Prostate gland (tissue), 2 donors: ENCODE measurements at places on chromosomes 16 and 17.

GRCh38 chr16:15780805-15781204, 76.0 kb downstream of the MYH11 start:
- H3K27ac ChIP-seq = no peak overlapping the region

GRCh38 chr17:47949197-47949759, 7.9 kb downstream of the PNPO start:
- H3K36me3 ChIP-seq = no peaks in the 10 kb centered on the region
- no peaks in the 10 kb centered on the region for H3K27me3 ChIP-seq
- peaks cover 16% of the 10 kb centered on the region for H3K4me1 ChIP-seq
- DNase-seq = peak; percentile 89
- H3K27ac ChIP-seq = peak overlapping the region; percentile 93
- peak overlapping the region; percentile 13 for H3K4me3 ChIP-seq

- H3K36me3 ChIP-seq = no peaks in the 10 kb centered on the region
- no peaks in the 10 kb centered on the region for H3K4me1 ChIP-seq
- DNase-seq = no peak
- no peak overlapping the region for H3K27ac ChIP-seq
Measured at GRCh38 chr17:11853321-11854151, 143.7 kb downstream of the ZNF18 start.

- H3K36me3 ChIP-seq = no peaks in the 10 kb centered on the region
- H3K4me3 ChIP-seq = no peak overlapping the region
- no peaks in the 10 kb centered on the region for H3K27me3 ChIP-seq
- H3K4me1 ChIP-seq = no peaks in the 10 kb centered on the region
- DNase-seq = no peak
Measured at GRCh38 chr17:34741967-34742366, 162.6 kb downstream of the TMEM132E start.

GRCh38 chr17:83077411-83077810, 2.0 kb upstream of the METRNL start:
- H3K4me1 ChIP-seq = peaks cover 6% of the 10 kb centered on the region
- H3K36me3 ChIP-seq = no peaks in the 10 kb centered on the region
- H3K27me3 ChIP-seq = no peaks in the 10 kb centered on the region
- no peak overlapping the region for H3K4me3 ChIP-seq

- H3K27me3 ChIP-seq = no peaks in the 10 kb centered on the region
- peaks cover 4% of the 10 kb centered on the region for H3K4me1 ChIP-seq
- H3K27ac ChIP-seq = peak overlapping the region; percentile 96
- H3K4me3 ChIP-seq = peak overlapping the region; percentile 70
Measured at GRCh38 chr16:67661101-67661761, 471 bp downstream of the PARD6A start.

DNA sequence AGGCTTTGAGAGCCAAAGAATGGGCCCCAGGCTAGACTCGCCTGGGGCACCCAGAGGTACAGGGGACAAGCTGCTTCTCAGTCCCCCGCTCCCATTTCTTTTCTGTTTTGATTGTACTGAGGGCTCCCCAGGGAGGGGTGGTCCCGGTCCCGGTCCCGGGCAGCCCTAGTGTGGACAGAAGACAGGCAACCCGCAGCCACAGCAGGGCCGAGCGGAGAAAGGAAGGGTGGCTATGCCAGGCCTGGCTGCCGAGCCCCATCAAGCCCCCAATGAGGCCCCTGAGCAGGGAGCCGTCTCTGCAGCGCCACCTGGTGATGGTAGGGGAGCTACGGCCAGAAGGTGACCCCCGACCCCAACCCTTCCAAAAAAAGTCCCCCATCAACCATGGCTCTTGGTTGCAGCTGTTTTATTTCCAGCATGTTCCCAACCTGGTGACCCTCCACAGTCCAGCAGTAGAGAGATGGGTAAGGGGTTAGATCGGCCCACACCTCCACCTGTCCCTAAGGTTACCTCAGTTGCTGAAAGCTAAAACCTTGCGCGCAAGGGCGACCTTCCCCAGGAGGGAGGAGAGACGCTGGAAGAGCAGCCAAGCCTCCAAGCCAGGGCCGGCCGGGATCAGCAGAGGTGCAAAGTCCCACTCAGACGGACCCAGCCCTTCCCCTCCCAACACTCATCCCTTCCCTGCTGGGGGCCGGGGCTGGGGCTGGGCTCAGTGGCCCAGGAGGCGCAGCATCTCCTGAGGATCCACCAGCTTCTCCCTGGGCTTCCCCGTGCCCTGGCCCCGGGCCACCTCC, 2.6 kb upstream of the GRIN2C start:
- H3K27ac ChIP-seq = no peak overlapping the region
- no peaks in the 10 kb centered on the region for H3K36me3 ChIP-seq
- no peak overlapping the region for H3K4me3 ChIP-seq
- no peak for DNase-seq
- peaks cover 8% of the 10 kb centered on the region for H3K4me1 ChIP-seq

- no peaks in the 10 kb centered on the region for H3K36me3 ChIP-seq
- H3K4me3 ChIP-seq = no peak overlapping the region
- H3K27me3 ChIP-seq = peaks cover 2% of the 10 kb centered on the region
- peak; percentile 10 for DNase-seq
Measured at GRCh38 chr17:49224198-49224996, 6.2 kb downstream of the PHOSPHO1 start.

- H3K27me3 ChIP-seq = no peaks in the 10 kb centered on the region
- DNase-seq = no peak
- H3K27ac ChIP-seq = peak overlapping the region; percentile 5
- peaks cover 14% of the 10 kb centered on the region for H3K36me3 ChIP-seq
Measured at GRCh38 chr17:50362661-50363060, 10.3 kb downstream of the MRPL27 start.
